ENCODE measurements at places on chromosomes 1 and 21. TPM values are rescaled to one million over a fixed set of nuclear protein-coding genes. Genes with fewer than 3 reads are reported as not detected.
A peak's percentile ranks its signal among the peaks of the same experiment; 100 is the strongest.

- no peak for DNase-seq
Observed at GRCh38 chr1:212937034-212937433, 13.3 kb upstream of the VASH2 start.

DNA sequence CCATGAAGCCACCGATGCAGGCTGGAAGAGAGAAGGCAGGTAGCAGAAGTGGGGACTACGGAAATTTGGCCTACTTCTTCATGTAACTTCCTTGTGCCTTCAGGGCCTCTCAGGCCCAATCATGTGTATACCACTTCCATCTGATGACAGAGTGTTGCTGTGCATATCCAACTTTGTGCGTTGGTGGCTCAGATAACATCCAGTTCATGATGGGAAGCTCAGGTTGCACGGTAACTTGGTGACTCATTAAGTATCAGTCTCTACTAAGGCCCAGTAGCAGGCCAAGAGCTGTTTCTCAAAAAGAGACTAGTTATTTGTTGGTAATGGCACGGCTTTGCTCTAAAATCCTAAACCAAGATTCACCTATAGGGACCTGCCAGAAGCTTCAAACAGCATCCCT lies 117.6 kb downstream of the LTN1 start:
- DNase-seq: no peak

DNA sequence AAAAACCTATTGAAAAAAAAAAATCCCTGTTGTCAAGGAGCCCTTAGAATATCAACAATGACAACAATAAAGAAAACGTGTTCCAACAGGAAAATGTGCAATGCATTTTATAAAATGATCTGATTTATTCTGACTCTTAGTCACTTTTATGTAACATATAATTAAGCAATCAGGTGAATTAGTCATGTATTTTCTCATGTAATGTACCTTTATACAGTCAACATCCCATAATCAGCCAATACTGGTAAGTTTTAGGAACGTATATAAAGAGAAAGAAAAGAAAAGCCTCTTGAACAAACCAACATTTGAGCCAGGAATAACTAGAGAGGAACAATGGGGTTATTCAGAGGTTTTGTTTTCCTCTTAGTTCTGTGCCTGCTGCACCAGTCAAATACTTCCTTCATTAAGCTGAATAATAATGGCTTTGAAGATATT lies at the start of gene CLCA4:
CLCA4 (plus strand) TSS at position 292 of the 435 bp plus-strand sequence; CDS start at position 334, 42 bp downstream.
- DNase-seq: no peak

DNA sequence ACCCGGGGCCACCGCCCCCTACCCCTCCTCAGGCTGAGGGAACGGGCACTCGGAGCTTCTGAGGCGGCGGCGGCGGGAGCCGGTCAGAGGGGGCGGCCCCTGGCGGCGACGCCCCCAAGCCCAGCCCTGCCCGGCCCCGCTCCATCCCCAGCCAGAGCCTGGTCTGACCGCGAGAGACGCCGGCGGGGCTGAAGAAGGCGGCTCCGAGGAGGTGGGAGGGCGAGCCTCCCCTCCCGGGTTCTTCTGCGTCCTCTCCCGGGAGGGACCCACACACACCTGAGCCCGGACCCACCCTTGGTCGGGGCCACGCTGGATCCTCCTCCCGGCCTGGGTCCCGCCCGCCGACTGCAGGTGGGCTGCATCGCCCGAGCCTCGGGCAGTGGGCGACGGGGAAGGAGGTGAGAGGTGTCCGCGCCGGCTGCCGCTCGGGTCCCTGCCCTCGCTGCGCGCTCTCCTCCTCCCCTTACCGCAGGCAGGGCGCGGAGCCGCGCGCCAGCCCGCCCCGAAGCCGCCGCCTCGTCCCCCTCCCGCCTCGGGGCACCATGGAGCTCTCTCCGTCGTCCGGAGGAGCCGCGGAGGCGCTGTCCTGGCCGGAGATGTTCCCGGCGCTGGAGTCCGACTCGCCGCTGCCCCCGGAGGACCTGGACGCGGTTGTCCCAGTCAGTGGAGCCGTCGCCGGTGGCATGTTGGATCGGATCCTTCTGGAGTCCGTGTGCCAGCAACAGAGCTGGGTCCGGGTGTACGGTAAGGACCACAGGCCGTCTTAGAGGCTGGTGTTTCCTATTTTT lies at the start of gene RASAL2:
RASAL2 (plus strand) TSS at position 154 of the 788 bp plus-strand sequence; CDS start at position 543, 389 bp downstream.
- DNase-seq: peak; percentile 43

GRCh38 chr1:226653311-226653921 lies 85.7 kb downstream of the ITPKB start:
- no peak for DNase-seq

- peak; percentile 17 for DNase-seq
Observed at GRCh38 chr1:185401019-185401418, 84.0 kb upstream of the IVNS1ABP start.

GRCh38 chr1:106608841-106609240 lies 447.6 kb upstream of the PRMT6 start:
- DNase-seq: no peak

- no peak for DNase-seq
Observed at GRCh38 chr1:11253226-11253625, 9.1 kb downstream of the MTOR start.

DNA sequence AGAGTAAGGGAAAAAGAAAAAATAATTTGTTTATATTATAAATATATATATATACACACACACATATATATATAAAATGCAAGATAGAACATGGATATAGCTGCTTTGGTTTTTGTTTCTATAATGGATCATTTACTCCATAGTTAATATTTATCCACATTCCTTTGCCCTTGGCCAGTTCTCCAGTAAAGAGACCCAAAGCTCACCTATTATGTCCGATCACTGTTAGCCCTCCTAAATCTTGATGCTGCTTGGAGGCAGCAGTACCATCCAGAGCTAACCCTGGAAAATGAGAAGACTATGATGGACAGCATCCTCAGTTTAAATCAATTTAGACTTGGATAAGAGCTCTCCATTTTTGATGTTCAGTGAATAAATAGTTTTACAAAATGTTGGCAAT lies 407.7 kb downstream of the PLPP3 start:
- no peak for DNase-seq

DNA sequence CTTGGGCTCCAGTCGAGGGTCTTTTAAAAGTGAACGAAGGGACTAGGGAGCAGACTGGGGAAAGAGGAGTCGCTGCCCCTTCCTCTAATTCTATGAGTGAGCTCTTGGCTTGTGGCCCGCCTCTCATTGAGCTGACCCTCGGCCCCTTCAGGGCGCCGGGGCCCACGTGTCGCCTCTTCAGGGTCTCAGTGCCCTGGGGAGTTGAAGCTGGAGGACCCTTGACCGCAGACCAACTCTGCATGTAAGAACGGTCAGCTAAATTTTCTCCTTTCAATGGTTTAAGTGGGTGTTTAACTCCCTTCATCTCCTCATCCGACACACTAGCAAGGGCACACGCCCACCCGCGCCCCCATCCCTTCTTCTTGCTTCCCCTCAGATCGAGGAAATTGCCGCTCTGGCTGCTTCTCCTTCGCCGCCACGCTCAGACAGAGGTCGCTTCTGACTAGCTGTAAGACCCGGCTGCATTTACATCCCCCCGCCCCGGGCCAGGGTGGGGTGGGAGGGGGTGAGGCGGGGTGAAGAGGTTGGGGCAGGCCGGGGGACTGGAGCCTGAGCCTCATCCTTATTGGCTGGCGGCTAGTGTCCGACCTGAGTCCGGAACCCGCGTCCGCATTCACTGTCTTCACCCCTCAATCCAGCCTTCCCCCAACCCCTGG lies 10.9 kb downstream of the NR5A2 start:
- DNase-seq: no peak

- no peak for DNase-seq
Observed at GRCh38 chr1:29258976-29259801, 22.9 kb downstream of the PTPRU start.

DNA sequence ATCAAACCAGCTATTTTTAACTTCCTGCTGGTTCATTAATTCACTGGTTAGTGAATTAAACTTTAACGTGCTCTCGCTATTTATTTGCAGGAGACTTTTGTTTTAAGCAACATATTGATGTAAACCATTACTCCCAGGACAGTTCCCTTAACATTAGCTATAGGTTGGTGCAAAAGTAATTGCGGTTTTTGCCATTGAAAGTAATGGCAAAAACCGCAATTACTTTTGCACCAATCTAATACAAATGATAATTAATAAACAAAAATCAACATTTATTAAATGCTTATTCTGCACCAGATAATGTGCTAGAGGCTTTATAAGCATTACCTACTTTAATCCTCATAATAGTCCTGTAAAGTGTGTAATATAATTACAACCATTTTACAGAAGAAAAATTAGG lies 176.5 kb downstream of the NPHP4 start:
- DNase-seq: no peak

GRCh38 chr1:206512058-206512850 lies 4.9 kb downstream of the RASSF5 start:
- DNase-seq: no peak

DNA sequence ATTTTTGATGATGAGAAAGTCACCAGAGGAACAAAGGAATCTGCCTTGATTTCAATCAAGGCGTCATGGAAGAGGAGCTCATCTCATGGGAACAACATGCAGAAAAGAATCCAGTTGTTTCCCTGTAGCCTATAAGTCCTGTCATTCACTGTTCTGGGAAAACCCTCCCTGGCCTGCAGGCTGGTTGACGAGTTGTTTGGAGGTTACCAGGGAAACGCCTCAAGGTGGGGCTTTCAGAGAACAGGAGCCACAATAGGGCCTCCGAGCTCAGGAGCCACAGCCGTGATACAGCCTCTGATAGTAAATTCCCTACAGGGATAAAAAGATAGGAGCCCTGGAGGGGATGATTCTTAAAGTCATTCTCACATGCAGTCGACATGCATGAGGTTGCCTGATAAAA lies 135.2 kb downstream of the PSMG1 start:
- peak; percentile 14 for DNase-seq

- DNase-seq: no peak
Observed at GRCh38 chr1:182384387-182384960, 7.1 kb downstream of the GLUL start.

- no peak for DNase-seq
Observed at GRCh38 chr1:6918925-6919511, 133.8 kb downstream of the CAMTA1 start.

DNA sequence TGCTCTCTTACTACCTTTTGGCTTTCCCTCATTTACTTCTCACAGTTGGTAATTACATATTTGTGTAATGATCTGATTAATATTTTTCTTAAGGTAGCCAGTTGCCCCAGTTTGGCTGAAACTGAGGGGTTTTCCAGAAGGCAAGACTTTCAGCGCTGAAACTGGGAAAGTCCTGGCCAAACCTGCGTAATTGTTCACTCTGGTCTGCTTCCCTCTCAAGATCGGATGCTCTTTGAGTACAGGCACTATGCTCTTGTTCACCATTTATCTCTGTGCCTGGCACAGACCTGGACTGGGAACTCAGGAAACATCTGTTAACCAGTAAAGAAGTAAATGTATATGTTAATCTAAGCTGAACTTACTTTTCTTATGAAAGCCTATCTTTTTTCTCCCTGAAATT lies 209.6 kb upstream of the HOOK1 start:
- DNase-seq: no peak

DNA sequence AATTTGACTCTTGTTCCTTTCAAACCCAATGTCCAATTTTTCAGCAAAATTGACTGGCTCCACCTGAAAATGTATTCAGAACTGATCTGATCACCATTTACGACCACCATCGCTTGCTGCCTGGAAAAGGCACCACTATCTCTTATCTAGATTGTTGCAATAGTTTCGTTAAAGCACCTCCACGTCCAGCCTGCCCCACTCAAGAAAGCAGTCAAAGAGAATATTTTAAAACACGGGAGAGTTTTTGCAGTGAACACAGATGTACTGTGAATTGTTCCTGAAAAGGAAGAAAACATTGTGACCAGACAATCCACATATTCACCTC lies 4.0 kb upstream of the OR11L1 start:
- DNase-seq: no peak

GRCh38 chr1:61343734-61344420 lies 261.5 kb downstream of the NFIA start:
- no peak for DNase-seq

DNA sequence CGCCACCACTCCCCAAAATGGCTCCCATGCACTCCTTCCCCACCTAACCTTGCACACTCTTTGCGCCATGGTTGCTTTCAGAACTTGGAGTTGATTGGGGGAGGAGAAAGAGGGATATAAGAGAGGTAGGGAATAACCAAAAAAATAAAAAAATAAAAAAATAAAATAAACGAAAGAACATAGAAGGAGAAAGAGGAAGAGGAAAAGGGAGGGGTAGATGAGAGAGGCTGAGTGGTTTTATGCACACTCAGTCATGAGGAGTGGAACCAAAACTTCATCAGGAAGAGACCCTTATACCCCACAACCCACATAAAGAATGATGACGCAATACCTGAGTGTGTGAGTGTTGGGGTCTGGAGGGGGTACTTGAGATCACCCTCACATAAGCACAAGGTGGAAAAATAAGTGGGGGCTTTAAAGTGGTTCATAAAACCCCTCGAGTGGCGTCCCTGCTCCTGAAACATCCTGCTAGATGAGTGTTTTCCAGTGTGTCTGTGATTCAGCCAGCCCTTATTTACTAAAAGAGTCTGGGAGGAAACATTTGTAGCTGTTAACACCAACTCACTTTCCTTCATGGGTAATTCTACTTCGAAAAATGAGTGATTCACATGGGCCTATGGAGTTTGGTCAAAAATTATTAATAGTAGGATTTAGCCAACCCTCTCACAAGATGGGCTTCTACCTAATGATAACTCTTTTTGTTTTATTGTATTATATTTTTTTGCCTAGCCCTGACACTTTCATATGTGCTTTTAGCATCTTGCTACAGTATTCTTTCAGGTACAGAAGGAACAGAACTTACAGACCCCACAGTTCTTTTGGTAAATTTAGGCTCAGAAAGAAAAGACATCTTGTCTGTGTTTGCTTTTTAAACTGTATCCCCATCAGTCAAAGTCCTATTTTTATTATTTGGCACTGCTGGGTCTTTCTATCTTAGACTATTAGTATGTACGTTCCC lies 5.2 kb downstream of the SLAMF1 start:
- no peak for DNase-seq

The RAB25 gene
- not detected for total RNA-seq

The AIRE gene
- total RNA-seq: not detected

The TSACC gene
- not detected for total RNA-seq

The DNAJC28 gene
- 3.7 TPM for total RNA-seq

The TNFSF18 gene
- total RNA-seq: 0.09 TPM

The VSIG8 gene
- not detected for total RNA-seq

The C1orf185 gene
- not detected for total RNA-seq

The MAP1LC3C gene
- total RNA-seq: 0.09 TPM

The GABRD gene
- not detected for total RNA-seq

The KRTAP10-3 gene
- total RNA-seq: not detected

The AGO1 gene
- total RNA-seq: 15.3 TPM

The RHD gene
- not detected for total RNA-seq
